ENCODE measurements at places on chromosomes 11 and 22. TPM values are rescaled to one million over a fixed set of nuclear protein-coding genes. Genes with fewer than 3 reads are reported as not detected.

DNA sequence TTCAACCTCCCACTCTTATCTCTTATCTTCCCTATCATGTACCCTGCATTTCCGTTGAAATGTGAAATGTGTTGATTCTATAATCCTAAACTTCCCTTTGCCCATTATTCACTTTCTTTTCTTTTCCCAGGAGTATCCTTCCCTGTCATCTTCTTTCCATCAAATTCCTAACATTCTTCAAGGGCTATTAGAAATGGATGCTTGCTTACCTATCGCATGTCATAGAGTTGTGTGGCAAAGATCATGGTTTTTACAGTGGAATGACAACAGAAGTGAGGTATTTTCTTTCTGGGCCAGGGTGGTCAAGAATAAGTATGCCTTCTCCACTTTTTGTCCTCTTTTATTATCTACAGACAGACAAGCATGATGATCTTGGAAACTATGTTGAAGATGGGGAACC, 124.4 kb upstream of the SLC5A12 start:
- H3K4me3 ChIP-seq, result no peak overlapping the region
- DNase-seq, result no peak
- H3K27me3 ChIP-seq, result no peaks in the 10 kb centered on the region
- H3K27ac ChIP-seq, result no peak overlapping the region
- H3K36me3 ChIP-seq, result no peaks in the 10 kb centered on the region

DNA sequence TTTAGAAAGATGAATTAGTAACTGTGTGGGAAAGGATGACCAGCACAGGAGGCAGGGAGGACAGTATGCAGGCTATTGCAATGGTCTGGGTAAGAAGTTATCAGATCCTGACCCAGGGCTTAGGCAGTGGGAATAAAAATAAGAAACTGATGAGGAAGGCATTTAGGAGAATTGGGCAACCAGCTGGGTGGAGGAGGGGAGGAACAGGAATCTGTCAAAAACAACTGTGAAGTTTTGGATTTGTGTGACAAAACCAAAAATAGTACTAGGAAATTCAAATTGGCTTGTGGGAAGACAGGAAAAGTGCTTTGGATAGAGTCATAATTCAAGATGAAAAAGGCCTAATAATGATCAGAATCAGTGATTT, 27.9 kb downstream of the MMP13 start:
- H3K27me3 ChIP-seq, result no peaks in the 10 kb centered on the region
- no peaks in the 10 kb centered on the region for H3K4me1 ChIP-seq
- DNase-seq, result no peak
- H3K27ac ChIP-seq, result no peak overlapping the region
- H3K4me3 ChIP-seq, result no peak overlapping the region

GRCh38 chr11:121456151-121456550, 3.4 kb upstream of the SORL1-AS1 start:
- peak overlapping the region; percentile 97 for H3K4me3 ChIP-seq
- H3K4me1 ChIP-seq, result peaks cover 75% of the 10 kb centered on the region
- H3K36me3 ChIP-seq, result no peaks in the 10 kb centered on the region
- no peak overlapping the region for H3K27ac ChIP-seq
- H3K27me3 ChIP-seq, result peaks cover 17% of the 10 kb centered on the region

- H3K4me3 ChIP-seq, result no peak overlapping the region
- H3K27me3 ChIP-seq, result no peaks in the 10 kb centered on the region
- peaks cover 9% of the 10 kb centered on the region for H3K4me1 ChIP-seq
- no peak for DNase-seq
- H3K27ac ChIP-seq, result no peak overlapping the region
Observed at GRCh38 chr22:20221421-20222340, 46.4 kb downstream of the RTN4R start.

- peaks cover 3% of the 10 kb centered on the region for H3K4me1 ChIP-seq
- no peaks in the 10 kb centered on the region for H3K27me3 ChIP-seq
- no peaks in the 10 kb centered on the region for H3K36me3 ChIP-seq
- H3K27ac ChIP-seq, result no peak overlapping the region
- peak; percentile 20 for DNase-seq
- H3K4me3 ChIP-seq, result no peak overlapping the region
Observed at GRCh38 chr11:67654225-67654624, 3.7 kb upstream of the ACY3 start.

DNA sequence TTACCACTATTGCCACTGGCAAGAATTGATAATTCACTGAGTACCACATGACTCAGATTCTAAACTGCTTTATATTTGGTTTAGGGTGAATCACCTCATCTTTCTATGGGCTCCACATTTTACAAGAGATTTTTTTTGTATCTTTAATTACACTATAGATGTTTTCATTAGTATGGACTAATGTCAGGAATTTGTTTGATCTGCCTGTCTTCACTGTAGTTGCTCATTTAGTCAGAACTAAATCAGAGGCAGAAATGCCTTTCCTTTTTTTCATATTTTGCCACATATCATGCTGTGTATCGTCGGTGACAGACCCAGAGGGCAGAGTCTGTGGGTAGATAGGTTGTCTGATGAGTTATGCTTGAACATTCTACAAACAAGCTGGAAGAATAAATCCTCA, 524.1 kb downstream of the METTL15 start:
- no peaks in the 10 kb centered on the region for H3K4me1 ChIP-seq
- DNase-seq, result no peak
- H3K36me3 ChIP-seq, result no peaks in the 10 kb centered on the region
- H3K27me3 ChIP-seq, result no peaks in the 10 kb centered on the region

DNA sequence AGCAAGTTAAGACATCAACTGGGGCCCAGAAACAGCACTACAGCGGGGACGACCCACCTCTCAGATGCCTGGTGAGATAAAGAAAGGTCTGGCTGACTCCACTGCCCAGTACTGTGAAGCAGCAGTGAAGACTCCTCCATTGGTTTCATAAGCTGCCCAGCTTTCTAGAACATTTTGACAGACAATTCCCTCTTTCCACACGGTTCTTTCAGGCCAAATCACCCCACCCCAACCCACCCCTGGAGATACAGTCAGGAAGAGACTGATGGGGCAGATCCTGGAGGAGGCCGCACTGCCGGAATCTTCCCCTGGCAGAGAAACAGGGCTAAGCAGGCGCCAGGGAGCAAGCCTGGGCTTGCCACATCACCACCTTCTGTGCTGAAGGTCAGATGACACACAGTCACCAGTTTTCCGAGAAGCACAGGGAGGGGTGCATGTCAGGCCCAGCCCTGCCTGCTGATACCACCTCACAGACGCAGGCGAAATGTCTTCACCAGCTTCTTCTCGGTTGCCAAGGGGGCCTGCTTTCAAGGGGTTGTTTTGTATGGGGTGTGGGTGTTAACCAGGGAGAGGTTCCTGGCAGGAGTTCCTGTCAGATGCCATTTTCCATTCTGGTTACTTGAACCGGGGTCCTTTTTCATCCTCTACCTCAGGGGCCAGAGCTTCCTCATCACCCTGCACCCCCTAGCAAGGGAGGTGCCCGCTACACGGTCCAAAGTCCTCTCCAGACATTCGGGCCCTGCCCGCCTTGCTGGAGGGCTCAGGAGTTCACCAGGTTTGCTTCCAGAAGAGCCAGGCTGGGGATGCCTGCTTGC, 1.4 kb upstream of the NEAT1 start:
- H3K36me3 ChIP-seq, result peaks cover 27% of the 10 kb centered on the region
- peak overlapping the region; percentile 99 for H3K27ac ChIP-seq
- peak; percentile 95 for DNase-seq
- H3K4me3 ChIP-seq, result peak overlapping the region; percentile 96
- H3K4me1 ChIP-seq, result peaks cover 59% of the 10 kb centered on the region

GRCh38 chr11:45252134-45252856, 33.8 kb downstream of the SYT13 start:
- H3K27ac ChIP-seq, result no peak overlapping the region
- no peak for DNase-seq
- H3K4me1 ChIP-seq, result no peaks in the 10 kb centered on the region
- H3K27me3 ChIP-seq, result peaks cover 16% of the 10 kb centered on the region

GRCh38 chr22:17470880-17471500, 92.3 kb upstream of the SLC25A18 start:
- no peak for DNase-seq
- H3K27me3 ChIP-seq, result no peaks in the 10 kb centered on the region
- no peak overlapping the region for H3K27ac ChIP-seq

GRCh38 chr22:28015046-28015425, 96.0 kb upstream of the PITPNB start:
- no peak overlapping the region for H3K4me3 ChIP-seq
- H3K4me1 ChIP-seq, result peaks cover 30% of the 10 kb centered on the region
- H3K27ac ChIP-seq, result no peak overlapping the region
- H3K27me3 ChIP-seq, result no peaks in the 10 kb centered on the region
- no peaks in the 10 kb centered on the region for H3K36me3 ChIP-seq
- peak; percentile 41 for DNase-seq

DNA sequence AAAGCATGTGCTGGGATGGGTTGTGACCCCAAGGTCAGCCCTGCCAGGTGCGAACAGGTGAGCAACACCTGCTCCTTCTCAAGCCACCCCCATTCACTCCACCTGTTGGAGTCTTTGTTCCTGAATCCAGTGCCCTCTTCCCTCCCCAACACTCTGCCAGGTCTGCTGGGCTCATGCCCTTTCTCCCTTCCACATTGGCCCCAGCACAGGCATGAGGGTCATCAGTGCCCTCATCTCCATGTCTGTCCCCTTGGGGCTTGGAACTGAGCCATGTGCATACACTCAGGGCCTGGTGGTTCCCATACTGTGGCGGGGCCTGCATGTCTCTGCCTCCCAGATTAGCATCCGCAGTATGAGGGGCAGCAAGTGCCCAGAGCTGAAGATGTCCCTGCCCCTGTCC, 19.1 kb downstream of the RFPL2 start:
- H3K27ac ChIP-seq, result no peak overlapping the region
- no peak for DNase-seq
- H3K36me3 ChIP-seq, result no peaks in the 10 kb centered on the region
- no peaks in the 10 kb centered on the region for H3K27me3 ChIP-seq
- no peaks in the 10 kb centered on the region for H3K4me1 ChIP-seq

Gene APOL1
- polyA plus RNA-seq, result 11.4 TPM

Gene KCNC1
- polyA plus RNA-seq, result not detected

Gene KCNQ1
- 6.5 TPM for polyA plus RNA-seq

Measured in spleen (tissue), 13 donors.